ENCODE measurements at places on chromosomes 6 and 20.

DNA sequence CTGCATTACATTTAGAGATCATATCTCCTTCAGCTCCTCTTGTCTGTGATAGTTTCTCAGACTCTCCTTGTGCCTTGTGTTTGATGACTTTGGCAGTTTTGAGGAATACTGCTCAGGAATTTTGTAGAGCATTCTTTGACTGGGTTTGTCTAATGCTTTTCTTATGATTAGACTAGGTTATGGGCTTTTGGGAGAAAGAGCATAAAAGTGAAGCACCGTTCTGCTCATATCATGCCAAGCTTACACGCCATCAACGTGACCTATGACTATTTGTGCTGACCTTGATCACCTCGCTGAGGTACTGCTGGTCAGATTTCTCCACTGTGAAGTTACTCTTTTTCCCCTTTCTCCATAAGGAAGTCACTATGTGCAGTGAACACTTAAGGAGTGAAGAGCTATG, 256.0 kb downstream of the LY86 start:
- no peak for DNase-seq

GRCh38 chr20:47356220-47356525, 326 bp downstream of the ZMYND8 start:
- DNase-seq = no peak

DNA sequence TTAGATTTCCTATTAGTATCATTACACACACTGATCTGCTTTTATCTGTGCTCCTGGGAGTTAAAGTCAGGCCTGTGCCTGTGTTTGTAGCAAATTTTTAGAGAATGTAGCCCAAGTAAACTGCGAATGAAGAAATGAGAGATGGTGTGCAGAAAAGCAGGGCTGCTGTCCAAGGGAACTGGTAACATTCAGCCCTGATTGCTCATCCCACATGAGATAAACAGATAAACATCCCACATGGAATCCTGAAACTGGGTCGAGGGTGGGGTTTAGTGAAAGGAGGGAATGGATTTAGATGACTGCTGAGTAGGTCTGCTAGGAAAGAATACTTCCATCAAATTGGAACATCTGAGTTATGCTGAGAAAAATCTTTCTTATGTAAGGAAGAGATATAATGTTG, 69.1 kb downstream of the GRIK2 start:
- DNase-seq = no peak

DNA sequence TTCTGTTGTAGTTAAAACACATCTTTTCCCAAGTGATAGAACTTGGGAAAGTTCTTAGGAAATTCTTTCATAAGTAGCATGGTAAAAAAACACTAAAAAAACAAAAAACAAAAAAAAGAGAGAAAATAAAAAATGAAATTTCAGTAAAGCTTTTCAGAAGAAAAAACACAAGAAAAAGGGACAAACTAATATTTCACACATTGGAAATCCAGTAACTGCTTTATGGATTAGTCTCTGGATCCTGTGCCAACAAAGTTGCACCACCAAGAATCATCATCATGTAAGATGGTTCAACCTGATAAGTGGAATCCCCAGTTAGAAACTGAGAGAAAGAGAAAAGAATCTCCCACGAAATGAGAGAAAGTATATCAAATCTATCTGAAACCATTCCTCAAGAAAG, 144.2 kb downstream of the GMDS start:
- DNase-seq = no peak

DNA sequence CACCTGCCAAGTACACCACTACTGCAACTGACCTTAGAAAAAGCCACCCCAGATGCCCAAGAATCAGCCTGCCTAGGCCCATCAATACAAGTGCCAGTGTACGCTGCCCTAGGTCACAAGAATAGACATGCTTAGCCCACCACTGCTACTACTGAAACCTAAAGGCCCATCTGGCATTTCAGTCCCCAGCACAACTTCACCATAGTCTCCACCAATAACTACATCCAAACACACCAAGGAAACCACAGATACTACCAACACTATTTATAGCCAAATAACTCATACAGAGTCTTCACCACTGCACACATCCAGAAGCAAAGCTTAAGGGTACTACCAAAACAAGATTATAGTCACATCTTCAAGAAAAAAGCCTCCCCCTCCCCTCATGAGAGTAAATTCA, 28.2 kb downstream of the TREML4 start:
- DNase-seq = no peak

- DNase-seq = no peak
These were observed 95.8 kb downstream of the TMEM242 start for GRCh38 chr6:157227202-157228166.

DNA sequence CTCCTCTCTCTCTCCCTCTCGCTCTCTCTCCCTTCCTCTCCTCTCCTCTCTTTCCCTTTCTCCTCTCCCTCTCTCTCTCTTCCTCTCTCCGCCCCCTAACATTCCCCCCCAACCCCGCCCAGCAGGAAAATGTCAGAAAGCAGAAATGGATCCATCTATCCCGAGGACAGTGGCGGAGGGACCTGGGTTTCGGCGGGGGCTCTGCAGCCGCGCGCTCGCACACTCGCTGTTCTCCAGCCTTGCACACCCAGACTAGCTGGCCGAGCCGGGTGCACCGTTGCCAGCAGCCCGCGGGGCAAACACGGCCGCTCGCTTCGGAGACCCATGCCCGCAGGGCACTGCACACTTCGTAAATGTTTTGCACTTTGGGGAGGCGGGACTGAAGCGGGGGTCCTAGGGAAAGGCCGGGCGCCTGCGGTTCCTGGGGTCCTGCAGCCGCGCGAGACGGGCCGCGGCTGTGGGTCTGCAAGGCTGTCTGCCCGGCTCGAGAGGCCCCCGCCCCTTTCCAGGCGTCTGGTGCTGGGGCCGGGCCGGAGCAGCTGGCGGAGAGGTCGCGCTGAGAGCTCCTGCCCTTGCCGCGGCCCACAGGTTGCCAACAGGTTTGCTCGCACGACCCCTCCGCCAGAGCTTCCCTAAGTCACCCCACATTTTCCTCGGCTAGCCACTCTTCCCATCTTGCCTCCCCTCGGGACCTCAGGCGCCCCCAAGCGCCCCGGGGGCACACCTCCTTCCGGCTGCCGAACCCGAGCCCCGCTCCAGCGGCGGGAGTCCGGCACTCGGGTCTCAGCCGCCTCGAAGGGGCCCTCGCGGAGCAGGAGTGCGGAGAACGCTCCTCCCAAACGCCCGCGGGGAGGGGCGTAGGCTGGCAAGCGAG, 818 bp upstream of the MDGA1 start:
- peak; percentile 62 for DNase-seq

DNA sequence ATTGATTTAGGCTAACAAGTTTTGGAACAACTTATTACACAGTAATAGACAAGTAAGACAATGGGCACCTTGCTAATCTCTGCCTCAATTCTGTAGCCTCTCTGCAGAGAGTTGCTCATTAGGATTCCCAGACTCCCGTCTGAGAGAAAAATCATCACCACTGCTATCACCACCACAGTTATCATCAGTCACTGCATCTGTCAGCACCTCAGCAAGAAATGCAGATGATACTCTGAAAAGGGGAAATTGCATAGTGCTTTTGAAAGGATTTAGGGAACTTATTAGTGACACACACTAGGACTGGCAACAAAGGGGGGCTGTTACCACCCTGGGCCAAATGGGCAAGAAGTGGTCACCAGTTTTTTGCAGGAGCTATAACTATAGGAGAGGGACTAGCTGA, 39.9 kb downstream of the FOXA2 start:
- no peak for DNase-seq

- DNase-seq = no peak
These were observed 27.6 kb upstream of the ANKEF1 start for GRCh38 chr20:10007158-10007557.

DNA sequence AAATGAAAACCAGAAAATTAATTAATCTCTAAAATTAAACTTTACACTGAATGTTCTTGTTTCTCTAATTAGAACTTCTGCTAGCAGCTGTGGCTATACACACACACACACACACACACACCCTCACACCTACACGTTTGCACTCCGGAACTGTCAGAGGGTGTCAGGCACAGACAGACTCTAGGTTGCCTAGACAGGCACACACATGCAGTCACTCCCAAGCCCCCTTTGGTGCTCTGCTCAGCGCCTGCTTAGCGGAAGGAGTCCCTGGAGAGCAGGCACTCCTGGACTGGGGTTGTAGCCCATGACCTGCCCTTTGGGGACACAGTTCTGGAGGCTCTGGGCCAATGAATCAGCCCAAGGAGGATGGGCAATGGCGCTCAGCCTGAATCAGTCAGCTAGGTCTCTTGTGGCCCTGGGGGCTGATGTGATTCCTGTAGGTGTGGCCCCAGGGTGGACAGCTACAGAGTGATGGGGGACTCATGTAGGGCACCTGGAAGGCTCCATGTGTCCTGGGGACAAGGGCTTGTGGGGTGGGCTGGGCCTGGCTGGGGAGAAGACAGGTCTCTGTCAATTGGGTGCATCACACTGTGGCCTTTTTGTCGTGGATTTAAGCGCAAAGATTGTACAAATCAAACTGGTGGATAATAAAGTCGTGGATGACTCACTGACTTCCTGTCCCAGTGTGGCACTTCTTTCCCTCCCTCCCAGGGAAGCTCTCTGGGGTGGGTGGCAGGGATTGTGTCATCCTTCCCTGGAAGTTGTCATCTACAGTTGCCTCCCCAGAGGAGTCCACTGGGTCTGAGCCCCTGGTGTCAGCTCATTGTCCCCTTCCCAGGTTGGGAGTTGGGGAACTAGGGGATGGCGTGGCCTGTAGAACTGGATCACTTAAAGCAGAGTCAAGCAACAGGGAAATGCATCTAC, 8.8 kb downstream of the TMEM151B start:
- no peak for DNase-seq

GRCh38 chr6:150143516-150144293, 861 bp downstream of the PPP1R14C start:
- DNase-seq = no peak

GRCh38 chr6:71419217-71420094, 130.8 kb downstream of the OGFRL1 start:
- no peak for DNase-seq

GRCh38 chr6:37845930-37846329, 26.4 kb downstream of the ZFAND3 start:
- DNase-seq = no peak

- no peak for DNase-seq
These were observed 47.0 kb downstream of the ARID1B start for GRCh38 chr6:156824142-156824541.

- DNase-seq = no peak
These were observed 91.4 kb upstream of the RNF217 start for GRCh38 chr6:124870611-124871459.

GRCh38 chr6:11282875-11283274, 50.4 kb upstream of the NEDD9 start:
- no peak for DNase-seq
